ENCODE measurements at places on chromosomes 11 and 22. TPM values are rescaled to one million over a fixed set of nuclear protein-coding genes. Genes with fewer than 3 reads are reported as not detected.
A peak's percentile ranks its signal among the peaks of the same experiment; 100 is the strongest.

The CECR2 gene
- total RNA-seq: 0.14 TPM

The LPXN gene
- 115 TPM for total RNA-seq

GRCh38 chr11:72331761-72332160 is 87.8 kb upstream of the PHOX2A start:
- no peak for DNase-seq

- DNase-seq: no peak
Measured at GRCh38 chr11:105937331-105937730, 84.7 kb downstream of the MSANTD4 start.

The MRGPRE gene
- total RNA-seq: not detected

- no peak for DNase-seq
Measured at GRCh38 chr11:78612721-78613377, 38.2 kb upstream of the NARS2 start.

GRCh38 chr11:7489376-7489775 is 4.1 kb downstream of the OLFML1 start:
- DNase-seq: no peak

DNA sequence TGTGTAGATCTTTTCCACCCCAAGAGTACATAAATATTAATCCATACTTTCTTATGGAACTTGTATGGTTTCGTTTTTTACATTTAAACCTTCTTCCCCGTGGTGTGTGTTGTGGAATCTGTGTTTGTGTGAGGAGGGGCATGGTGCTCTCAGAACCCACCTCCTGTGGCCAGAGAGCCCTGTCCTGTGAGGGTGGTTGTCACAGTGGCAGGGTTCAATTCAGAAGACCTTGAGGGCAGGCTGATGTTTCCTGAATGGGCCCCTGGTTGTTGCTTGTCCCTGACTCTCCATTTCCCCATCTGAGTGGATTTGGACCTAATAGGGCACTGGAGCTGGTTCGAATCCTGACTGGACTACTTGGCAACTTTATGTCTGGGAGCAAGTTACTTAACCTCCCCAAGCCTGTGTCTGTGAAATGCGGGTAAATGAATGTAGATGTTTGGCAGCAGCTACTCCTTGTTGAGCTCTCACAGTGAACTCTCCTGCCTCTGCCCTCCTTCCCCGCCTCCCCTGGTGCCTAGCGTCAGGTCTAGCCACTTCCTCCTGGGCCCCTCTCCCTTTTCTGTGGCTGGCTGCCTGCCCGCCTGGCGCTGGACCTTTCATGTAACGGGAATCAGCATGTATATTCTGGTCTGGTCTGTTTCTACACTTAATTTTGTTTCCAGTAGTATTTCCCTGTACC is 7.3 kb downstream of the NEAT1 start:
- DNase-seq: peak; percentile 24

The STX5 gene
- total RNA-seq: 28.4 TPM

DNA sequence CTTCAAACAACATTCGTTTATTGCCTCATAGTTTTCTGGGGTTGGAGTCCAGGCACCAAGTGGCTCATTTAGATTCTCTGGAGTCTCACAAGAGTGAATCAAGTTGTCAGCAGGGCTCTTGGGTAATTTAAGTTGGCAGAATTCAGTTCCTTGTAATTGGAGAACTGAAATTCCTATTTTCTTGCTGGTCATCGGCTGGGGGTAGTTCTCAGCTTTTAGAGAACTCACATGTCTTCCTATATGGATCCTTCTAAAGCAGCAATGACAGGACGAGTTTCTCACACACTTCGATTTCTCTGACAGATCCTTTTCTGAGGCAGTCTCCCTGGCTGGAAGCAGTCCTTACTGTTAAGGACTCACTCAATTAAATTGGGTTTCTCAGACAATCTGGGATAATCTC is 17.3 kb upstream of the OOSP4B start:
- DNase-seq: no peak

The ANO1 gene
- total RNA-seq: 0.14 TPM

GRCh38 chr22:26952004-26952403 is 294.6 kb downstream of the MIAT start:
- DNase-seq: no peak

The TRMT112 gene
- 438 TPM for total RNA-seq
